ENCODE measurements at places on chromosomes 3 and 15. TPM values are rescaled to one million over a fixed set of nuclear protein-coding genes. Genes with fewer than 3 reads are reported as not detected.

Gene HTR3E
- not detected for polyA plus RNA-seq

Gene SNTN
- polyA plus RNA-seq: not detected

Gene CCR2
- polyA plus RNA-seq: 1.6 TPM

Gene ALCAM
- 122 TPM for polyA plus RNA-seq

Gene PRR20G
- not detected for polyA plus RNA-seq

Gene GPR87
- not detected for polyA plus RNA-seq

Data from renal pelvis (tissue), 12 donors.